Frontal cortex (tissue), 4 donors: ENCODE measurements at places on chromosomes 3 and 15. TPM values are rescaled to one million over a fixed set of nuclear protein-coding genes. Genes with fewer than 3 reads are reported as not detected.

GRCh38 chr3:68664276-68664675, 268.1 kb downstream of the TAFA4 start:
- DNase-seq: no peak

Gene TMEM115
- 18.3 TPM for total RNA-seq

Gene RARRES1
- total RNA-seq: 4.5 TPM

- no peak for DNase-seq
Observed at GRCh38 chr15:29689287-29689986, 132.8 kb downstream of the TJP1 start.

Gene MFAP1
- total RNA-seq: 27.3 TPM

GRCh38 chr15:28019594-28020309, 79.4 kb downstream of the OCA2 start:
- no peak for DNase-seq

GRCh38 chr15:65963358-65963757, 94.1 kb downstream of the RAB11A start:
- no peak for DNase-seq

DNA sequence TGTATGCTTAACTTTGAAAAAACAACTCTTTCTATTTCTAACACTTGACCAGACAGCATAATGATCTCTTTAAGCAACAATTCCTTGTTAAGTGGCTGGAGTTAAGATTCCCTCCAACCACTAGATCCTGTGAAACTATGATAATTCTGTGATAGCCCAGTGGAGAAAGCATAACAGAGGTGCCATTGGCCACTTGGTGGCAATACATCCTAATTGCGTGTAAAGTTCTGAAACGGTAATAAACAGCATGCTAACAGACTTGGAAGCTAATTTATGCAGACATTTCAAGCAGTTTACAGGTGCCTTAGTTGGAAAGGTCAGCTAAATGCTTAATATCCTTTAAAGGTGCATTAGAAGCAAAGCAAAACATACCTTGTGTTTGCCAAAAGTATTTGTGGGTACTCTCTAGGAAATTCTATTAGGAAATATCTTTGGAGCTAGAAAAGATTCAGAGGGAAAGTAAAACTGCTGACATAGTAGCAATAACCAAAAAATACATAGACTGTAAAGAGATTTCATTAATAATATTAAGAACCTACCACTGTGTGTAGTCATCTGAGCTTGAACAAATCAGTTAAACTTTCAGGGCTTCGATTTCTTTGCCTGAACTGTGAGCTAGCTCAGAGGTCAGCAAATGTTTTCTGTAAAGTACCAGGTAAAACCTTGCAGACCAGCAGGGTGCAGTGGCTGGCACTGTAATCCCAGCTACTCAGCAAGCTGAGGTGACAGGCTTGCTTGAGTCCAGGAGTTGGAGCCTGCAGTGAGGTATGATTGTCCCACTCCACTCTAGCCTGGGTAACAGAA, 19.0 kb upstream of the CSTA start:
- DNase-seq: no peak
